ENCODE measurements at places on chromosomes 11 and 22.

- DNase-seq = no peak
Observed at GRCh38 chr11:66580803-66581202, 12.1 kb downstream of the CCDC87 start.

GRCh38 chr11:131190446-131190845 is 180.0 kb upstream of the NTM start:
- no peak for DNase-seq

DNA sequence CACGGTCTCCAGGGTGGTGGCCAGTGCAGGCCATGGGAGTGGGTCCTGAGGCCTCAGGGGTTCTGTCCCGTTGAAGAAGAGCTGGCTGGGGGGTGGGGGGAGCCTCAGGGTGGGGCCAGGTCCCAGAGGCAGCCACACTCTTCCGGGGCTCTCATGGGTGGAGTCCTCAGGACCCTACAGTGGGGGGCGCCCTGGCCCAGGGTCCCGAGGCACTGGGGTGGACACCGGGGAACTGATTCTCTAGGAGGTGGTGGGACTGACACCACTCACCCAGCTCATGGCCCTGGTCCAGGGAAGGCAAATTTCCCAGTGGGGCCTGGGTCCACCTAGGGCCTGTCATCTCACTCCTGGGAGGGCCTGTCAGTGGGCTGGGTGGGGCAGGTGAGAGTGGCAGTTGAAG is 12.8 kb downstream of the GGT5 start:
- DNase-seq = no peak

DNA sequence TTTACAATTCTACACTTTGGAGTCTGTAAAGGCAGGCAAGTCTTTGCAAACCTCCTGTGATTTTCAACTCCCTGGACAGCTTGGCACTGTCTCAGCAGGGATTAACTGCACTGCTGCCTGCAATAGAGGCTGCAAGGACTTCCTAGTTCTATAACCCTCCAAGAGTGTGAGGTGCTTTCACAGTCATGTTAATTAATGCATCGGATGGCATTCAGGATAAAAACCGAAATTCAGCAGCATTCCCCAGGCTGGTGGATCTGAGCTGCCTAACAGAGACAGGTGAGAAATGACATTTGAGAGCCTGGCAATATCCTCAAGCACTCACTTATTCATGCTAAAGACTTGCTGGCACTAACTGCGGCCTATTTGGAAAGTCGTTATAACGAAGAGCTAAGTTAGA is 85.0 kb downstream of the LARGE1 start:
- no peak for DNase-seq

- DNase-seq = no peak
Observed at GRCh38 chr22:42473484-42474193, 41.4 kb upstream of the NFAM1 start.

GRCh38 chr11:68267881-68268240 is 3.9 kb downstream of the C11orf24 start:
- no peak for DNase-seq
